ENCODE measurements at places on chromosomes 12 and 14.

- no peak for DNase-seq
Observed at GRCh38 chr14:83425138-83425537, 1891.5 kb upstream of the SEL1L start.

GRCh38 chr12:116703214-116703795 lies 34.6 kb downstream of the SPRING1 start:
- peak; percentile 63 for DNase-seq

GRCh38 chr14:38135106-38135867 lies 72.4 kb upstream of the SSTR1 start:
- DNase-seq: no peak

- no peak for DNase-seq
Observed at GRCh38 chr14:92586963-92587699, 73.5 kb downstream of the RIN3 start.

DNA sequence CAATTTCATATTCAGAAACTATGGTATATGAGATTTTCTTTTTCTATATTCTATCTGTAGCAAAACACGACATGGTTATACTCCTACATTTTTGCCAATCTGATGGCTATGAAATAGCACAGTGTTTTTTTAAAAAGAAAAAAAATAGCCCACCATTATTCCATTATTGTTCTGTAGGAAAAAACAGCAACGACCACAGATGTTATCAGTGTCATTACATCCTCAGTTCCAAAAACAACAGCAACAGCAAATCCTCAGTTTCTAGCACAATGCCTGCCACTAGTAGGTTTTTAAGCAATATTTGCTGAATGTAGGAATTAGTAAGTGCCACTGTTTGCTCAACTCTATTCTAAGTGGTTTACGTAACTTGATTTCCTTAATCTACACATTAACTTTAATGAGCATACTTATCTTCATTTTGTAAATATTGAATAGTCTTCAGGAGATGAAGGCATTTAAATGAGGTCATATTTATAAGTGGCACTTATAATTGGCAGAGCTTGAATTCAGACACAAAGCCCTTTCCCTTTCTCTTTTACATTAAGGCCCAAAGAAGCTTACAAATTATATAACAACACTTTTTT lies 8.3 kb downstream of the RNASE6 start:
- DNase-seq: no peak

GRCh38 chr12:7369274-7369729 lies 65.4 kb downstream of the ACSM4 start:
- DNase-seq: no peak

DNA sequence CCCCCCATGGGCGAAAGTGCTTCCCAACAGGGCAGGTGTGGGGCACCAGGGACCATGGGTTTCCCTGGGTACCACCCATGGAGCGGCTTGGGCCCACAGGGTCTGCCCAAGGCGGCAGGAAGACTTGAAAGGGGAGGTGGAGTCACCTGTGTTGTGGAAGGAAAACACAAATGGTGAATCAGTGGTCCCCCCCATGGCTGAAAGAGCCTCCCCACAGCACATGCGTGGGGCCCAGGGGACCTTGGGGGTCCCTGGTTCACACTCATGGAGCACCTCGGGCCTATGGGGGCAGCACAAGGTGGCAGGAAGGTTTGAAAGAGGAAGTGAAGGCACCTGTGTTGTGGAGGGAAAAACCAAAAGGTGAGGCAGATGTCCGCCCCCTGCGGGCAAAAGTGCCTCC lies 581.9 kb downstream of the ALG10 start:
- DNase-seq: no peak

- no peak for DNase-seq
Observed at GRCh38 chr14:51447411-51447810, 204.3 kb upstream of the FRMD6 start.

- DNase-seq: no peak
Observed at GRCh38 chr12:110888256-110888991, 32.0 kb downstream of the MYL2 start.

- no peak for DNase-seq
Observed at GRCh38 chr14:68684466-68685418, 108.1 kb downstream of the ZFP36L1 start.

- DNase-seq: no peak
Observed at GRCh38 chr12:109446-109845, 42.9 kb downstream of the IQSEC3 start.

GRCh38 chr12:58071994-58072393 lies 130.6 kb downstream of the ATP23 start:
- no peak for DNase-seq

DNA sequence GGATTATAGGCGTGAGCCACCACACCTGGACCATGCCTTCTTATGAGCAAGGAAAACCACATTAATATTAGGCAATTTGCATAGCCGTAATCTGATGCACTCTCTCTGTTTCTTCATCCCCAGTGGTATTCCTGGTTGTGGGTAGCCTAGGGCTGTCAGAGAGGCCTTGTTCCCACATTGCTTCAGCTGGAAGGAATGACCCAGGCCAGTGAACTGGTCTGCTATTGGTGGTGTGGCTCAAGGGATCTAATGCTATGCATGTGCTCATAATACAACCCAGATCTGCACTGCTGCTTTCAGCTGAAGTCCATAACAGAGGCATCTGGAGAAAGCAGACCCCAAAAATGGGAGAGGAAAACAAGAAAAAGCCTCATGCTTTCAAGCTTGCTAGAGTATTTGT lies 33.1 kb upstream of the G2E3 start:
- DNase-seq: no peak
